ENCODE measurements at places on chromosomes 2 and 18.
A peak's percentile ranks its signal among the peaks of the same experiment; 100 is the strongest.

DNA sequence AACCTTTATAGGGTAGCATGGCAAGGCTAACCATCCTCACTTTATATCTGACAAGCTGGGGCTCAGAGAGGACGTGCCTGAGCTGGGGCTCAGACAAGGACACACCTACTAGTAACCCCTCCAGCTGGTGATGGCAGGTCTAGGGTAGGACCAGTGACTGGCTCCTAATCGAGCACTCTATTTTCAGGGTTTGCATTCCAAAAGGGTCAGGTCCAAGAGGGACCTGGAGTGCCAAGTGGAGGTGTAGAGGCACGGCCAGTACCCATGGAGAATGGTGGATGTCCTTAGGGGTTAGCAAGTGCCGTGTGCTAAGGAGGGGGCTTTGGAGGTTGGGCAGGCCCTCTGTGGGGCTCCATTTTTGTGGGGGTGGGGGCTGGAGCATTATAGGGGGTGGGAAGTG lies 1.2 kb upstream of the DES start:
- H3K4me1 ChIP-seq, result peaks cover 4% of the 10 kb centered on the region
- H3K36me3 ChIP-seq, result no peaks in the 10 kb centered on the region
- no peak overlapping the region for H3K27ac ChIP-seq
- no peak for DNase-seq
- no peak overlapping the region for H3K4me3 ChIP-seq

GRCh38 chr2:81087646-81088045 lies 783.1 kb upstream of the LRRTM1 start:
- H3K27me3 ChIP-seq, result no peaks in the 10 kb centered on the region
- H3K36me3 ChIP-seq, result no peaks in the 10 kb centered on the region
- DNase-seq, result no peak
- no peak overlapping the region for H3K4me3 ChIP-seq

- H3K4me1 ChIP-seq, result peaks cover 35% of the 10 kb centered on the region
- H3K27me3 ChIP-seq, result no peaks in the 10 kb centered on the region
- no peak overlapping the region for H3K27ac ChIP-seq
- DNase-seq, result no peak
These were observed 166.5 kb downstream of the THADA start for GRCh38 chr2:43429369-43429768.

DNA sequence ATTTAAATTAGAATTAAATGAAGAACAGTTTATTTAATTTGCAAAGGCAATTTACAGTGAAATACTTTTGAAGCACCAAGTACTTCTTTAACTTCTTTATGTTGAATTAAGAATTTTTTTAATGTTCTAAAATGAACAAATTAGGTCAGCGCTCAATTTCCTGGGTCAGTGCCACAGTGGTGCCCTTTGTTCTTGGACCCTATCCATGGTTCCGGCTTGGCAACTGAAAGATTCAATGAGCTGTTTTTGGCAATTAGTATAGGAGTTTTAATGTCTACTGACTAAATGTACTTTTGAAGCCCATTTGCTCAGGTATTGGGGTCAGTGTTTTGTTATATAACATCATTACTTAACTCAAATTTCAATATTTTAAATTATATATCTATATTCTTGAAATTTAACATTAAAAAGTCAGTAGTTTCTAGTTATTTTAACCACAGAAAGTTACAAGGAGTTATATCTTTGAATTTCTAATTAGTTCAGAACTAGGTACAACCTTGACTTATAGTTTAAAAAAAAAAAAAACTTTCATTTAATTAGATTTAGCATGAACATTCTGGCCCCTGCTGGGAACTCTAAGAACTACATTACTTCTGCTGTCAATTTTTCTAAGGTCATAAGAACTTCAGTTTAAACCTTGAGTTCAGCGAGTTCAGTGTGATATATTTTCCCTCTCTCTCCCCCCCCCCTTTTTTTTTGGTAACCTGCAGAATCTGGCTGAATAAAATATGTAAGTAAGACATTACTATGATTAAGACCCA lies 7.6 kb upstream of the MSTN start:
- no peak overlapping the region for H3K4me3 ChIP-seq
- DNase-seq, result peak; percentile 39
- H3K4me1 ChIP-seq, result no peaks in the 10 kb centered on the region
- no peaks in the 10 kb centered on the region for H3K27me3 ChIP-seq

DNA sequence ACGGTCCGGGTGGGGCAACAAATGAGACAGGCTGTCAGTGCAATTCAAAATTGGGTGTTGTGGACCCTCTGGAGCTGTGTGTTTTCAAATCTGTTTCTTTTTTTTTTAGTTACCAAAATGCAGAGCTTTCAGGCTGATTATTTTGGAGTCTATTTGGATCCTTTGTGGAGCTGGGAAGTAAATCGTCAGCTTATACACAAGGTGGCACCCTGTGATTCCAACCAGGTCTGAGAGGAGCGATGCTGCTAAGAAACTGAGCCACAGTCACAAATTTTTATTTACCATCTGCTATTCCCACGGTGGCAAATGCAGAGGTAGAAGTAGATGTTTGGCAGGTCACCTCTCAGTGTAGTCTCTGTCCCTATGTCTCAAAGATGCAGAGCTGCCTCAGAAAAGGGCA lies 3.8 kb upstream of the EPC2 start:
- H3K36me3 ChIP-seq, result no peaks in the 10 kb centered on the region
- H3K4me1 ChIP-seq, result peaks cover 16% of the 10 kb centered on the region
- H3K27ac ChIP-seq, result no peak overlapping the region
- DNase-seq, result no peak

DNA sequence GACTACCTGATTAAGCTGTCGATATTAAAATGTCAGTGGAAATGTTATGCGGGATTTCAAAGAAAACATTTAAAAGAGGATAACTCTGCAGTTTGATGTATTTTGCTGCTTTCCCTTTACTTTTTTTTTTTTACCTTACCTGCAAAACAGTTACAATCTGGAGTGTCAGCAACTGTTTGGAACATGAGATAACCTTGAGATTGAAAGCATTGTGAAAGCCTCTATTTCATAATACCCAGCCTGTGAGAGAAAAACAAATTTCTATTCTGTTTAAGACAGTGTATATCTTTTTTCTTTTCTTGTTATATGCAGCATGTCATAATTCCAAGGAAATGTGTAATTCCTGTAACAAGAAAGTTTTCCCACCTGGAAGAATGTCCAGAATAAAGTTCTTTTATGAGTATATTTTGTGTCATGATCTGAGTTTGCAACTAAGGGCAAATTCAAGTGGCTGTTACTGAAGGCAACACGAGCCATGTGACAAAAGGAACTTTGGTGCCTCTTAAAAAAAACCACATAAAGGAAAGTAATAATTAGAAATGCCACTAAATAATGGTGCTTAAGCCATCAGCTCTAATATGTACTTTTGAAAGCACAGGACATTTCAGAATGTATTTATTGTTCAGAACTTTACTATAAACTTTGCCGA lies 297.0 kb upstream of the DSEL start:
- no peak overlapping the region for H3K4me3 ChIP-seq
- DNase-seq, result no peak
- H3K27me3 ChIP-seq, result no peaks in the 10 kb centered on the region
- H3K36me3 ChIP-seq, result no peaks in the 10 kb centered on the region

- peak overlapping the region; percentile 74 for H3K4me3 ChIP-seq
- H3K27ac ChIP-seq, result peak overlapping the region; percentile 84
- peak; percentile 59 for DNase-seq
- peaks cover 11% of the 10 kb centered on the region for H3K36me3 ChIP-seq
- H3K27me3 ChIP-seq, result peaks cover 5% of the 10 kb centered on the region
These were observed 615 bp downstream of the ADNP2 start for GRCh38 chr18:80109676-80110078.

- H3K27ac ChIP-seq, result no peak overlapping the region
- H3K27me3 ChIP-seq, result no peaks in the 10 kb centered on the region
- H3K4me1 ChIP-seq, result no peaks in the 10 kb centered on the region
- no peak for DNase-seq
These were observed 128.1 kb downstream of the BIRC6 start for GRCh38 chr2:32484937-32485336.

DNA sequence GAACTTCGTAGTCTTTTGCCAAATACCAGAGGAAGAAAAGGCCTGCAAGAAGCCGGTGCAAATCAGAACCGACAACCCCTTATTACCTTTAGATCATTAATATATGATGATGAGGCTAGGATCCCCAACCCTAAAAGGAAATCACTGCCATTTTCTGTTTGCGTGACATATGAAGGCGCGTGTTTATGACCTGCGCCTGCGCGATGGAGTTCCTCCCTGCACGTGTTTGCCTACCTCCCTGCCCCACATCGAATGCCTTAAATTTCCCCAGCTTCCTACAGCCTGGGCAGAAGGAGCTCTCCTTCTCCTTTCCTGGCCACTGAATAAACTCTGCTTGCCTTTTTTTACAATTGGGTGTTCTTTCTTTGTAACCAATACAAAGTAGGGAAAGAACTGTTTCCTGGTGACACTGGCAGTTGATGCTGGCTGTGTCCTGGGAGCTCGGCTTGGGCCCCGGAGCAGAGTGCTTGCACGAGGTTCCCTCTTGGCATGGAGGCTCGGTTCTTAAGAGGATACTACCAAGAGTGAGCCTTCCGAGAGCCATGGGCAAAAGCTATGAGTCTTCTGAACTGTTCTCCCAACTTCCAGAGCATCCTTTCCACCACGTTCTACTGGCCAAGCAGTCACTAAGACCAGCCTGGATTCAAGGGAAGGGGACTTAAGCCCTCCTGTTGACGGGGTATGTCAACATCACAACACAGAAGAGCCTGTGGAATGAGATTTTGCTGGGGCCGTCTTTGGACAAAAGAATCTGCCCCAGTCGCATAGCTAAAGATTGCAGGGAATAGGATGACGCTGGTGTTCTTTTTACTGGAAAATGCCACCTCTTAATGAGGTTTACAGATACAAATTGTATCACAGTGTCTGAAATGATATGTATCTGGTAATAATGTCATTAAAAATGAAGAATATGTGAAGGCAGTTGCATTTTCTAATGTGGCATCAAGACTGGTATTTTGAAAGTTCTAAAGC lies 179.8 kb downstream of the SH3BP4 start:
- H3K4me3 ChIP-seq, result no peak overlapping the region
- peaks cover 21% of the 10 kb centered on the region for H3K27me3 ChIP-seq
- H3K27ac ChIP-seq, result no peak overlapping the region
- H3K4me1 ChIP-seq, result no peaks in the 10 kb centered on the region
- DNase-seq, result no peak

GRCh38 chr2:238082827-238083226 lies 17.3 kb upstream of the ESPNL start:
- H3K4me3 ChIP-seq, result no peak overlapping the region
- peaks cover 8% of the 10 kb centered on the region for H3K4me1 ChIP-seq
- no peak for DNase-seq
- no peaks in the 10 kb centered on the region for H3K27me3 ChIP-seq
- no peak overlapping the region for H3K27ac ChIP-seq
- peaks cover 44% of the 10 kb centered on the region for H3K36me3 ChIP-seq

GRCh38 chr2:18312818-18313217 lies 247.6 kb downstream of the RDH14 start:
- H3K36me3 ChIP-seq, result no peaks in the 10 kb centered on the region
- H3K4me3 ChIP-seq, result no peak overlapping the region
- peaks cover 2% of the 10 kb centered on the region for H3K4me1 ChIP-seq
- no peak overlapping the region for H3K27ac ChIP-seq
- no peak for DNase-seq

DNA sequence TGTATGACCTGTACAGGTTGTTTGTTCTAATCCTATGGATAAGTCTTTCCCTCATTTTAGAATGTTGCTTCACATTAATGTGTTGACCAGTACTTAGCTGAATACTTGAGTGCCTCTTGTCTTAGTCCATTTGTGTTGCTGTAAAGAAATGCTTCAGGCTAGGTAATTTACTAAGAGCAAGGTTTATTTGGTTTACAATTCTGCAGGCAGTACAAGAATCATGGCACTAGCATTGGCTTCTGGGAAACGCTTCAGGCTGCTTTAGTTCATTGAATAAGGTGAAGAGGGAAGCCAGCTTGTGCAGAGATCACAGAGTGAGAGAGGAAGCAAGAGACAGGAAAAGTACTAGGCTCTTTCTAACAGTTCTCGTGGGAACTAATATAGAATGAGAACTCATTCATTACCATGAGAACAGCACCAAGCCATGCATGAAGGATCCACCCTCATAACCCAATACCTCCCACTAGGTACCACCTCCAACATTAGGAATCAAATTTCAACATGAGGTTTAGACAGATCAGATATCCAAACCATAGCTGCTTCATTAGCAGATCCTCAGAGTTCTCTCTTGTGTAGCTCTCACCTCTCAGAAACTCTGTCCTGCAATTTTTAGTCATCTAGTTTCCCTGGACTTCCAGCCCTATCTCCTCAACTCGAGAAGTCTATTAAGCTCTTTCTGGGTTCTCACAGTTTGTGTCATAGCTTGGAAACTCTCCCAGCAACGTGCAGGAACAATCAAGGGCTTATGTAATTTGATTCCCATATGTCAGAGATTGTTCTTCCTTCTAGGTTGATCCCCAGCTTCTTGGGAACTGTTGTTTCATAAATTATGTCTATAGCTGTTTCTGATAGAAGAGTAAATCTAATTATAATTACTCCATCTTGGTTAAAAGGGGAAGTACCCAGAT lies 2082.3 kb upstream of the CELF4 start:
- H3K27me3 ChIP-seq, result no peaks in the 10 kb centered on the region
- no peaks in the 10 kb centered on the region for H3K36me3 ChIP-seq
- DNase-seq, result no peak
- H3K4me3 ChIP-seq, result no peak overlapping the region
- no peak overlapping the region for H3K27ac ChIP-seq

GRCh38 chr2:55118643-55119083 lies 68.4 kb upstream of the RTN4 start:
- DNase-seq, result no peak
- H3K27me3 ChIP-seq, result peaks cover 28% of the 10 kb centered on the region
- H3K4me1 ChIP-seq, result peaks cover 3% of the 10 kb centered on the region

GRCh38 chr2:161166538-161167409 lies 6.5 kb downstream of the TANK start:
- peaks cover 83% of the 10 kb centered on the region for H3K4me1 ChIP-seq
- no peaks in the 10 kb centered on the region for H3K27me3 ChIP-seq
- no peak overlapping the region for H3K4me3 ChIP-seq
- peaks cover 66% of the 10 kb centered on the region for H3K36me3 ChIP-seq
- H3K27ac ChIP-seq, result peak overlapping the region; percentile 87
- DNase-seq, result peak; percentile 57

- peak; percentile 37 for DNase-seq
- peaks cover 96% of the 10 kb centered on the region for H3K27me3 ChIP-seq
- H3K4me3 ChIP-seq, result peak overlapping the region; percentile 59
- H3K4me1 ChIP-seq, result peaks cover 37% of the 10 kb centered on the region
- peaks cover 10% of the 10 kb centered on the region for H3K36me3 ChIP-seq
- peak overlapping the region; percentile 52 for H3K27ac ChIP-seq
These were observed 1.3 kb upstream of the CYP26B1 start for GRCh38 chr2:72148837-72149555.

- H3K4me1 ChIP-seq, result peaks cover 8% of the 10 kb centered on the region
- DNase-seq, result no peak
- no peaks in the 10 kb centered on the region for H3K36me3 ChIP-seq
- H3K27me3 ChIP-seq, result peaks cover 30% of the 10 kb centered on the region
These were observed 118.7 kb upstream of the MSTN start for GRCh38 chr2:190181123-190181669.

GRCh38 chr2:222290401-222290735 lies 8.4 kb downstream of the PAX3 start:
- peaks cover 7% of the 10 kb centered on the region for H3K4me1 ChIP-seq
- H3K36me3 ChIP-seq, result peaks cover 4% of the 10 kb centered on the region
- H3K4me3 ChIP-seq, result no peak overlapping the region
- no peak for DNase-seq
